Upper lobe of right lung (tissue), 1 donor: ENCODE measurements at places on chromosomes 4 and X. TPM values are rescaled to one million over a fixed set of nuclear protein-coding genes. Genes with fewer than 3 reads are reported as not detected.

DNA sequence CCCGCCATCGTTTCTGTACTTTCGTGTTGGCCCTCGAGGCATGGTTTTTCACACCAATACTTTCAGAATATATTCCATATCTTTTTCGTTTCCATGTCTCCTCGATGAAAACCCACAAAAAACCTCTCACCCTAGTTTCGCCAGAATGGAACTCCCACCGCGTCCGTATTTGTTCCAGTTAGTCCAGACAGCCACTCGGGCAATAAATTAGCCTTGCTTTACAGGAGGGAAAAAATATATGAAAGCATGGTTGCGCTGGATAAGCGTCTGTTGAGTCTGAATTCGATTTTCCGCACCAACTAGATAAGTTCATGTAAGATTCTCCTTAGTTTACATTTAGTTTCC lies 550 bp upstream of the CHM start:
- no peak overlapping the region for H3K27ac ChIP-seq
- DNase-seq = no peak
- H3K27me3 ChIP-seq = no peaks in the 10 kb centered on the region

DNA sequence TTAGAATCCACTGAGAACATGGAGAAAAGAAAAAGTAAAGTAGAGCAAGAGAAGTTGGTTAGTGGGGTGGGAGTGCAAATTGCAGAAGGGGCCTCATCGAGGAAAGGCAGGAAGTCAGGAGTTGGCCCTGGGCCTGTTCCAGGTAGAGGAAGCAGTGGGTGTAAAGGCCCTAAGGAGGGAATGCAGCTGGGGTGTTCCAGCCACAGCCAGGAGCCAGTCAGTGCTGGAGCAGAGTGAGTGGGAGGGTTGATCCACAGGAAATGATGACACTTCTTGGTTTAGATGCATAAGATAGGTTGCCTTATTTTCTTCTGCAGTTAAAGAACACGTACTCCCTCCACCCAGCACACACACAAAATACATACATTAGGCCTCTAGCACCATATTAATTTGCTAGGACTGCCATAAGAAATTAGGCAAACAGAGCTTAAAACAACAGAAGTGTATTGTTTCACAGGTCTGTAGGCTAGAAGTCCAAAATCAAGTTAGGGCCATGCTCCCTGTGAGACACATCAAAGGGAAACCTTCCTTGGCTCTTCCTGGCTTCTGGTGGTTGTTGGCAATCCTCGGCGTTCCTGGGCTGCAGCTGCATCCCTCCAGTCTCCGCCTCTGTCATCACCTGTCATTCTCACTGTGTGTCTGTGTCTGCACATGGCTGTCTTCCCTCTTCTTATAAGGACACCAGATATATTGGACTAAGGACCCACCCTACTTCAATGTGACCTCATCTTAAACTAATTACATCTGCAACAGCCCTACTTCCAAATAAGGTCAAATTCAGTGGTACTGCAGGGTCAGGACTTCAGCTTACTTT lies 205.9 kb downstream of the AASDH start:
- no peak overlapping the region for H3K4me3 ChIP-seq
- DNase-seq = no peak
- H3K27ac ChIP-seq = no peak overlapping the region
- H3K36me3 ChIP-seq = no peaks in the 10 kb centered on the region
- no peaks in the 10 kb centered on the region for H3K4me1 ChIP-seq

DNA sequence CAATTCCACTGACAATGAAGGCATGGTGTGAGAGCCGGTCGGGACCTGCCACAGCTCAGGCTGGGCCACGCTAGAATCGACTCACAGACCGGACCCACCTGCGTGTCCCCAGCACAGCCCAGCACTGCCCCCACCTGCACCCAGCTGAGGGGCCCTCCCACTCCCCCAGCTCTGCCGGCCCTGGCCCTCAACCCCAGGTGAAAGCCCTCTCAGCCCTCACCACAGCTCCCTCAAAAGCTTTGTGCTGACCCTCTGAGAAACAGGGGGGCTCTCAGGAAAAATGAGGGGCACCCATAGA lies 25.1 kb downstream of the GAK start:
- peak overlapping the region; percentile 36 for H3K27ac ChIP-seq
- DNase-seq = no peak
- peaks cover 4% of the 10 kb centered on the region for H3K4me1 ChIP-seq
- H3K27me3 ChIP-seq = no peaks in the 10 kb centered on the region
- H3K36me3 ChIP-seq = peaks cover 23% of the 10 kb centered on the region

GRCh38 chr4:1294891-1295290 lies 5.2 kb downstream of the MAEA start:
- peaks cover 30% of the 10 kb centered on the region for H3K36me3 ChIP-seq
- DNase-seq = no peak
- H3K27me3 ChIP-seq = no peaks in the 10 kb centered on the region
- H3K4me1 ChIP-seq = peaks cover 35% of the 10 kb centered on the region

The FRMPD3 gene
- total RNA-seq = 0.17 TPM

- no peak overlapping the region for H3K4me3 ChIP-seq
- no peak overlapping the region for H3K27ac ChIP-seq
- no peaks in the 10 kb centered on the region for H3K4me1 ChIP-seq
- no peak for DNase-seq
Measured at GRCh38 chr4:181848357-181848756, 394.8 kb upstream of the TENM3 start.
